ENCODE measurements at places on chromosomes 3 and 15.

- no peak for DNase-seq
- 0 out of 2 replicates have a peak, but pooled peaks cover 2% of the 10 kb centered on the region for H3K27me3 ChIP-seq
- H3K36me3 ChIP-seq: no peaks in the 10 kb centered on the region
Observed at GRCh38 chr3:27616031-27616430, 106.1 kb downstream of the EOMES start.

GRCh38 chr15:57861815-57862586, 155.5 kb downstream of the POLR2M start:
- H3K4me3 ChIP-seq: no peak overlapping the region
- no peak for DNase-seq
- no peaks in the 10 kb centered on the region for H3K4me1 ChIP-seq
- H3K27me3 ChIP-seq: no peaks in the 10 kb centered on the region
- H3K36me3 ChIP-seq: no peaks in the 10 kb centered on the region

- no peak overlapping the region for H3K4me3 ChIP-seq
- no peaks in the 10 kb centered on the region for H3K4me1 ChIP-seq
- H3K36me3 ChIP-seq: no peaks in the 10 kb centered on the region
- DNase-seq: no peak
Observed at GRCh38 chr3:192655628-192656027, 71.7 kb downstream of the FGF12 start.

DNA sequence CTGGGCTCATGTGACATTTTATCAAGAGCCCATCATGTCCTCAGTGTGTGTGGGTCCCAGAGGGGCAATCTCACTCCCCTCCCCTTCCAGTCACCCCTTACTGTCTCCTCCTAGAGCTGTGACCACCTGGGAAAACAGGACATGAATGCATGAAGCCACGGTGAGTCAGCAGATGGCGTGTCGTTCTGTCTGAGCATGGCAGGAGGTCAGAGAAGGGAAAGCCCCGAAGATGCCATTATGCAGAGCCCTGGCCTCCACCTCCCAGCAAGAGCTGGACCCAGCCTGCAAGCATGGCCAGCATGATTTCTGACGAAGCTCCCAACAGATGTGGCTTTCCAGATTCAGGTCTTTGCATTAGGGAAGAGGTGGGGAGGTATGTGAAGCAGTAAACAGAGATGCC, 118.5 kb downstream of the TLE3 start:
- peak; percentile 70 for DNase-seq
- peak overlapping the region; percentile 89 for H3K27ac ChIP-seq
- peak overlapping the region; percentile 50 for H3K4me3 ChIP-seq
- peaks cover 44% of the 10 kb centered on the region for H3K4me1 ChIP-seq

- H3K36me3 ChIP-seq: no peaks in the 10 kb centered on the region
- H3K27ac ChIP-seq: no peak overlapping the region
- H3K4me3 ChIP-seq: no peak overlapping the region
- peaks cover 26% of the 10 kb centered on the region for H3K4me1 ChIP-seq
Observed at GRCh38 chr15:77533578-77534430, 98.9 kb downstream of the LINGO1 start.

GRCh38 chr15:42491539-42492225, 741 bp upstream of the ZNF106 start:
- peaks cover 53% of the 10 kb centered on the region for H3K4me1 ChIP-seq
- DNase-seq: no peak
- peak overlapping the region; percentile 80 for H3K27ac ChIP-seq

DNA sequence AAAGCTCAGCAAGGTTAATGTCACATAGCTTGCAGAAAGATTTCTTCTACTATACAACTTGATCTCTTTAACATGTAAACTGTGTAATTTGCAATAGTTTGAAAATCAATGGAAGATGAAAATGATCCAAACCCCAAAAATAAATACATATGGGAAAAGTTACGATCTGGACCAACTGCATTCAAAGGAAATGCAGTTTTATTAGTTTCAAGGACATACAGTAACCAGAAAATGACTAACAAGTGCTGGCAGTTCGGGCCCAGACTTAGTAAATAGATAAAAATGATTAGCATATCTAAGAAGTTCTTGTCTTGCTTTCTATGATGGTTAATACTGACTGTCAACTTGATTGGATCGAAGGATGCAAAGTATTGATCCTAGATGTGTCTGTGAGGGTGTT, 37.3 kb upstream of the LEKR1 start:
- no peak for DNase-seq
- no peaks in the 10 kb centered on the region for H3K4me1 ChIP-seq
- no peaks in the 10 kb centered on the region for H3K27me3 ChIP-seq
- no peak overlapping the region for H3K4me3 ChIP-seq
- no peaks in the 10 kb centered on the region for H3K36me3 ChIP-seq

- peaks cover 45% of the 10 kb centered on the region for H3K4me1 ChIP-seq
- H3K36me3 ChIP-seq: peaks cover 49% of the 10 kb centered on the region
- peak; percentile 99 for DNase-seq
Observed at GRCh38 chr3:185936814-185937688, 763 bp downstream of the TRA2B start.
